ELF-1 (cell line): ENCODE measurements at places on chromosomes 3 and 15.

- peak; percentile 34 for DNase-seq
Measured at GRCh38 chr15:36612063-36612788, 32.8 kb downstream of the CDIN1 start.

DNA sequence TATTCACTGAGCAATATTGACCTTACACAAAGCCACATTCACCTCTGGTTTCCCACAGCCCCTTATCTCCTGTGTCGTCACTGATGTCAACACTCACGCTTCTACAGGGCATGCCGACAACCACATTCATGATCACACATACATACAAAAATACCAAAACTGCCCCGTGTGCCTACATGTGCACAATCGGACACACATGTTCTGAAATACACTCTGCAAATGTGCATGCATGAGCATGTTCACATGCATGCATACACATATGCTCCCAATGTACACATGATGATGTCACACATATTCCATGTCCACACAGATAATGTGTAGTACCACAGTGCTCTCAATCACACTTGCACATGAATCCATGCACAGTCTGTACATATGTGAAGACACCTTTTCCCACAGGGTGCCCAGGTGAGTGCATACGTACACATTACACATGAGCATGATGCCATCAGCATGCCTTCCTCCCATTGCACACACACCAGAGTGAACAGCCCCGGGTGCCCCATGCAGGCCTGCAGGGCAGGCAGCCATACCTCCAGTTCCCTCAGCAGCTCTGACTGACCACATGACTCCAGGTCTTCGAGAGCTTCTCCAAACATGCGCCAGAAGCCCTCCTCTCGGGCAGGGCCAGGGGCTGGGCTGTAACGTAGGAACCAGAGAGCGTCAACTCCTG, 37.0 kb downstream of the GRIP2 start:
- DNase-seq = no peak

DNA sequence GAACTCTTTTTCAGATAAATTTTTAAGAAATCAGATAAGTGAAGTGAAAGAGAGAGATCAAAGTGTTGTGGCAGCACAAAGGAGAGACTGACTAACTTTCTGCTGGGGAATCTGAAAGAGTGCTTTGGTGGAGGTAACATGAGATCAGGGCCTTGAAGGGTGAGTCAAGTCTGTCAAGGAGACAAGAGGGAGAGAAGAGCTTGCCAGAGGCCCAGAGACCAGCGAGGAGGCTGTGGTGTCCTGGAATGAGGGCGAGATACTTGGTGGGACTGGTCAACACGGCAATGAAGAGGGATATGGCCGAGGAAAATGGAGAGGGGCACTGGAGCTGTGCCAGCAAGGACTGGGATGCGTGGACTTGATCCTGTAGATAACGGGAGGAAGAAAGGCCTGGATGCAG, 4.6 kb downstream of the TADA3 start:
- no peak for DNase-seq

DNA sequence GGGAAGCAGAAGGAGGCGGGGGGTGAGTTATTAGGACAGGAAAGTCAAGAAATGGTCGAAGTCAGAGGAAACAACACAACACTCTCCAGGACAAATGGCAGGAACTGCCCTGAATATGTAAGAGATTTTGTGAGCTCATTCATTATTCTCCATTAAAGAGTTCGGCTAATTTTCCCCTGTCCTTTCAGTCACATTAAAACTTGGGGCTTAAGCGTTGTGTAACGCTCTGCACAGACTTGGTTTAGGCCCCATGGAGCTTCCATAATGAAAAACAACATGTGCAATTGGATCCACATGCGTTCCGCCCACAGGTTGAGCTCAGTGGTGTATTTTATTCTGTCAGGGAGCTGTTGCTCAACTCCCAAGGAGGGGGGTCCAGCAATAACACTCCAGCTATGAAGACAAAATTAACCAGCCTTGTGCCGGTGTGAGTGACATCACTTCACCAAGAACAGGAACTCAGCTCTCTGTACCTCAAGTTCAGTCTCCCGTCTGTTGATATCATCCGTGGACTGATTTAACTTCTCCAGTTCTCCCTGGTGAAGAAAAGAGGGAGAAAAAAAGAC, 2.3 kb downstream of the SH3BP5 start:
- DNase-seq = no peak

DNA sequence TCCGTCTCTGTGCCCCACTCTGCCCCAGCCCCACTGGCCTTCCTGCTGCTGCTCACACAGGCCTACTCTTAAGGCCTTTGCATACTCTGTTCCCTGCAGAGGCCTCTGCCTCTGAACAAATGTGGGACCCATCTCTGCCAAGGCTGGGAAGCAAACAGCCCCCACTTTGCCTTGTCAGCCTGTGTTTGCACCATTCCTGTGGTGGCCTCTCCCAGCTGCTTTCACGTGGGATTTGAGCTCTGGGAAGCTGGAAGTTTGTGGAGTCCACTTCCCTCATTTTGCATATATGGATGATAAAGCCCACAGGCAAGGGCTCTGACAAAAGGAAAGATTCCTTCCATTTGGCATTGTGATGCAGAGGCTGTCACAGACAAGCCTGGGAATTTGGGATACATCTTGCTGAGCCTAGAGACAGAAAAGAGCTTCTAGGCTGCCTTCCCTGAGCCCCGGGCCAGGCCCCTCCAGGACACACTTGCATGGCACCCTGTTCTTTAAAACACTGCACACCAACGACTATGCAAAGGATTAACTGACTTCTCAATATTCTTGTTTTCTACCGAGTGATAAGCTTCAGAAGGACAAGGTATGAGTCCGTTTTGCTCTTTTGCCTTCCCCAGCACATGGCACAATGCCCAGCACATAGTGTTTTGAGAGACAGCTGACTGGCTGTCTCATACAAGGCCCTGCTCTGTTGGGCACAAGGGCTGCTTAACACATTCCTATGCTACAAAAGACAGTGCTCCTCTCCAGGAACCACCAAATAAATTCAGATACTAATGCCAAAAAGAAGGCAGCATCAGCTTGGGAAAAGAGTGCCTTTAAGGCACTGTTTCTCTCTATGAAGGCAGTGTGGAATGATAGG, 120.7 kb upstream of the TOPAZ1 start:
- DNase-seq = peak; percentile 19

DNA sequence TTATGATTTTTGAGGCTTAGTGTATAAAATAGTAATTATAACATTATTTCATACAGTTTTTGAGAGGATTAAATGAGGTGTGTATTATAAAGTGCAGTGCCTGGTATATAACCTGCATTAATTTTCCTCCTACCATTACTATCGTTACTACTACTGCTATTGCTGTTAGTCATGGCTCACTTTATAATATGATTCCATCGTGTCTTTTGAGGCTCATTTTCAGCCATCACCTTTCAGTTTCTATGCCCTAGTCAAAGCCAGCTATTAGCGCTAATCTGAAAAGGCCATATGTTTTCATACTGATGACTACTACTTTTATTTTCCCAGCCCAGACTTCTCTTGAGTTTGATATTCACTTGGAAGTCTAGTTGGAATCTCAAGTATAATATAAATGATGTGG, 5.5 kb downstream of the MEF2A start:
- no peak for DNase-seq

DNA sequence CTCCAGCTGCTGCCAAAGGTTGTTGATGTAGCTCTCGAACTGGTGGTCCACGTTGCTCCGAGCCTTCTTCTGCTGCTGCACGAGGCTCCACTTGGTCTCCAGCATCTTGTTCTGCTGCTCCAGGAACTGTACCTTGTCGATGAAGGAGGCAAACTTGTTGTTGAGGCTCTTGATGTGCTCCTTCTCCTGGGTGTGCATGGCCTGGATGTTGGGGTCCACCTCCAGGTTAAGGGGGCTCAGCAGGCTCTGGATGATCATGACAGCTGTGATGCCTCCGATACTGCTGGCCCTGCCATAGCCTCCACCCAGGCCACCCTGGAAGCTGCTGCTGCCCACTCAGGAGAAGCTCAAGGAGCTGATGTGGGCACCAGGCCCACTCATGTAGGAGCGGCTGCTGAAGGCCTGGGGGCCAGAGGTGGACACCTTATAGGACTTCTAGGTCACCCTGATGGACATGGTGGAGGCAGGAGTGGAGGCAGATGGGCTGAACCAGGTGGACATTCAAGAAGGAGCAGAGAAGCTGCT, 14.9 kb upstream of the PSTPIP1 start:
- no peak for DNase-seq

- no peak for DNase-seq
Measured at GRCh38 chr3:22297436-22297835, 546.4 kb upstream of the ZNF385D start.

DNA sequence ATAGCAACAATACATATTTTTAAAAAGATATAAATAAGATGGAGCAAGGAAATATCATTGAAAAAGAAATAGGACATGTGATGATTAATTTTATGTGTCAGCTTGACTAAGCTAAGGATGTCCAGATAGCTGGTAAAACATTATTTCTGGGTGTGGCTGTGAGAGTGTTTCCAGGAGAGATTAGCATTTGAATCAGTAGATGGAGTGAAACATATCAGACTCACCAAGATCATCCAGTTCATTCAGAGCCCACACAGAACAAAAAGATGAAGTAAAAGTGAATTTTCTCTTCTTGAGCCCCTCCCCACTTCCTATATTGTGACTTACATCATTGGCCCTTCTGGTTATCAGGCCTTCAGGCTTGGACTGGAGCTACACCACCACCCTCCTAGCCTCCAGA, 61.6 kb upstream of the TUSC7 start:
- no peak for DNase-seq

GRCh38 chr3:124615896-124616543, 114.2 kb upstream of the UMPS start:
- no peak for DNase-seq

GRCh38 chr15:67201136-67201535, 53.3 kb downstream of the AAGAB start:
- DNase-seq = no peak

DNA sequence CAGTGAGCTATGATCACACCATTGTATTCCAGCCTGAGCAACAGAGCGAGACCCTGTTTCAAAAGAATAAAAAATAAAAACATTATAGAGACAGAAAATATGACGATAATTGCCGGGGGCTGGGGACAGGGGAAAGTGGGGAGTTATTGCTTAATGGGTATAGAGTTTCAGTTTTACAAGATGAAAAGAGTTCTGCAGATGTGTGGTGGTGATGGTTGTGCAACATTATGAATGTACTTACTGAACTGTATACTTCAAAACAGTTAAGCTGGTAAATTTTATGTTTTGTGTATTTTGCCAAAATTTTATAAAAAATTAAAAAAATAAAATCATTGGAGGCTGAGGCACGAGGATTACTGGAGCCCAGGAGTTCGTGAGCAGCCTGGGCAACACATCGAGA, 24.8 kb upstream of the ZNF774 start:
- no peak for DNase-seq

GRCh38 chr3:3771567-3771966, 27.7 kb upstream of the LRRN1 start:
- DNase-seq = no peak

DNA sequence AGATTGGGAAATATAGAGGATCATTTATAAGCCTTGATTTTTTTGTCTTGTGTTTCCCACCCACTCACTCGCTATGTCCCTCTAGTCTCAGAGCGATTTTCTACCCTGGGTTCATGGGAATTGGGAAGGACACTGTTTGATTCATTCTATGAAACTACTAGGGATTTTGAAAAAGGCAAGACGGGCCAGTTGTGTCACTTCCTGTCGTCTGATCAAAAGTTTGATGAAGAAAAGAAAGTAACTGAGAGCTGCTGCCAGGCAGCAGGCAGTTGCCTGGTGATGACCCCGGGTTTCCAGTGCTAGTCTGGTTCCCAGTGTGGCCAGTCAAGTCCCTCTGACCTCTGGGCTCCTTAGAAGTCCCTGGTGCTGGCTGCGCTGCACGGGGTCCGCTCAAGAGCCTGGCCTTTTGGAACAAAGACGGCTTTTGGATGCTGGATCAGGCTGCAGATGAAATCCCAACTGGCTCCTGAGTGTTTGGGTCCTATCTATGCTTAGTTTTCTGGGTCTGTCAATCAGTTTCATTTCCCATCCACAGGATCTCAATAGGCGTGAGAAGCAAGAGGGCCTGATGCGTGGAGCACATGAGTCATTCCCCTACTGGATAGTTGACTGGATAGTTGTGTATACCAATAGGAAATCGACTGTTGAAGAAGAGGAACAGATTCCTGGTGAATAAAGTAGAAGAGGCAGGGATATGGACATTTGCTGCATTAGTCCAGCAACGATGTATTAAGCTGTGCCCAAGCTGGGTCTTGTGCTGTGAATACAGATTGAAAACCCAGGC, 89.7 kb downstream of the EEFSEC start:
- DNase-seq = no peak

DNA sequence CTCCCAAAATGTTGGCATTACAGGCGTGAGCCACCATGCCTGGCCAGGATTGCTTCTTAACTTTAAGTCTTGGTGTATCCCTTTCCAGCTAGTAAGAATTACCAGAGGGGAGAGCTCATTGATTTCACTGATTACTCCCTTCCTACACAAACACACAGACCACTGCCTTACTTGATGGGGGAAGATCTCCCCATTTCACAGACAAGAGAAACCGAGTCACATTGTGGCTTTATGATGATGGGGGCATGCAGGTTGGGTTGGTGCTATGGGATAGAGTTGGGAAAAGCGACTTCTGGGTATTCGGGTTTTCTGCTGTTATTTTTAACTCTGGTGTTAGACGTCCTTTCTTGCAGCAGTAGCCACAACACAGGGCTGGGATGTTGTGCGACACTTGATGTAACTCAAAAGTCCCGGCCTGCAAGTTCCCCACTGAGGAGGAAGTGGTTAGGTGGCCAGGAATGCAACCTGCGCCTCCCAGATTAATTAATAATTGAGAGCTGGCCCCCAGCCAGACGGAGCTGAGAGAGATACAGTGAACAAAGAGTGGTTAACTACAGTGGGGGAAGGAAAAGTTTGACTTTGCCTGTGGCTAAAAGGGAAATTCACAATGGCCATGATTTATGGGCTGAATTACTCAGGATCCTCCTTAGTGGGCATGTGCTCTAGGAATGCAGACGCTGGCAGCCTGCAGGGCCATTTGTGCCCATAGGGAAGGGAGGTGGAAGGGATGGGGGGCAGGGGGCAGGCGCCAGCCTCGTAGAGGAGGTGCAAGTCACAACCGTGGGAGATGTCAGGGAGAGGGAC, 63.6 kb downstream of the SMAD6 start:
- DNase-seq = peak; percentile 60

DNA sequence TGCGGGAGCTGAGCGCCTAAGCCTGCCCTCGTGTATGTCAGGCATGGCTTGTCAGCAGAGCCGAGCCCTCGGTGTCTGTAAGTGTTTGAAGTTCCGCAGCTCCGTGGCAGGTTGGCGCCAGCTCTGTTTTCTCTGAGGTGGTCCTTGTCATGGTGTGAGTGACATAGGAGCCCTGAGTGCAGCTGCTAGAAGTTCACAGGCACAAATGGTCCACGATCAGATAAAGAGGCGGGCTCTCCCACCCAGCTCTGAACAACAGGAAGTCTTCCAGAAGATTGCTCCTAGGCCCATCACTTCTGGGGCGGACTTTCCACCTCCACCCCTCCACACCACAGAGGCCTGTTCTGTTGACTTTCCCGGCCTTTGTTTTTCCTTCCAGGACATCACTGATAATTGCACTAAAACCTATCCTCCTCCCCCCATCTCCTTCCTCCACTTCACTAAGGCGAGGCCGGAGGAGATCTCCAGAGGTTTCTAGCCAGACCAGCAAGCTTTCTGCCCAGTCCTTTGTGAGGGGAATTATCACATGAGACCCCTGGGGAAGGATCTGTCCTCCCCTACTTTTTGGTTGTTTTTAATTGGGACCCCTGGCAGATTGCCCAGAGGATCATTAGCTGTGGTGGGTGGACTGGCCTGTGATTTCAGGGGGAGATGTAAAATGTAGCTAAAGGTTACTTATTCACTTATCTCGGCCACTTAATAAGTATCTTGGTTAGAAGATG, 19.9 kb downstream of the ITPR1 start:
- DNase-seq = peak; percentile 27

- DNase-seq = no peak
Measured at GRCh38 chr3:157182879-157183278, 22.9 kb upstream of the CCNL1 start.

- no peak for DNase-seq
Measured at GRCh38 chr15:67998599-67999133, 55.4 kb upstream of the PIAS1 start.
